ENCODE measurements at places on chromosomes 5 and 9. TPM values are rescaled to one million over a fixed set of nuclear protein-coding genes. Genes with fewer than 3 reads are reported as not detected.

Gene KIF4B
- total RNA-seq = not detected

- no peaks in the 10 kb centered on the region for H3K27me3 ChIP-seq
- H3K4me3 ChIP-seq = peak overlapping the region; percentile 78
- peaks cover 5% of the 10 kb centered on the region for H3K36me3 ChIP-seq
- H3K4me1 ChIP-seq = peaks cover 34% of the 10 kb centered on the region
- peak overlapping the region; percentile 77 for H3K27ac ChIP-seq
These were observed 12.0 kb downstream of the PBX3 start for GRCh38 chr9:125758986-125759763.

DNA sequence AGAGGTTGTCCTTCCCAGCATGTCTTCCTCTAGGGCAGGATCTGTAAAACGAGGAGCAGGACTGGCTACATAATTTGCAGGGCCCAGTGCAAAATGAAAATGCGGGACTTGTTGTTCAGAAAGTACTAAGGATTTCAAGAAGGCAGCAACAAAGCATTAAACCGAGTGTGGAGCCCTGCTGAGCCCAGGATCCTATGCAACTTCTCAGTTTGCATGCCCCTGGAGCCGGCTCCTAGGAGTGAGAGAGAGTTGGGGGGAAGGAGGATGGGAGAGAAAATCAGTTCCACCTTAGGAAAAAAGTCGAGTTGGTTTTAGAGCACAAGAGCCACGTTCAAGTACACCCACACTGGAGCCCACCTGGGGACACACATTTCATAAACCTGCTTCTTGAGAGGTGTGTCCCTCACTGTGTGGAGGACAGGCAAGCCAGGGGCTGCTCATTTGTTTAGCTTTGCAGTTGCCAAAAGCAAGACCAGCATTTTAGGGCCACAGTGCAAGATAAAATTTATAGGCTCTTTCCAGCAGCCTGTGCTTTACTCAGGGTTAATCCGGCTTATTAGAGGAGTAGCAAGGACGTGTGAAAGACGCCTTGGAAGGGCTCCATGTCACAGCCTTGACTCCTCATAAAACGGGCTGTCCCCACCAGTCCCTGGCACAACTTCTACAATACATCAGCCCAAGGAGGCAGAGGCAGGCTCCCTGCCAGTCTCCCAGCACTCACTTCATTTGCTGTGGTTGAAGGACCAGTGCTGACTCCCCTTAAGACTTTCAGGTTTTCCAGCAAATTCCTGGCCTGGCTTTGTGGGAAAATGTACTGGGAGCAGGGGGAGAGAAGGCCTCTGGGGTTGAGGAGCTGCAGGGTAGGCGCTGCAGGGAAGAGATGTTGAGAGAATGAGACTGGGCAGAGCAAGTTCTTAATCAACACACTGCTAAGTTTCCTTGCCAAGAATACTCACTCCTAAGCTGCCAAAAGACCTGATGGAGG is 159.7 kb upstream of the SEMA6A start:
- H3K27ac ChIP-seq = no peak overlapping the region
- H3K4me3 ChIP-seq = no peak overlapping the region
- no peaks in the 10 kb centered on the region for H3K36me3 ChIP-seq
- no peaks in the 10 kb centered on the region for H3K4me1 ChIP-seq
- H3K27me3 ChIP-seq = peaks cover 3% of the 10 kb centered on the region
- DNase-seq = no peak

GRCh38 chr9:94912700-94913249 is 186.3 kb downstream of the AOPEP start:
- H3K4me3 ChIP-seq = no peak overlapping the region
- peaks cover 2% of the 10 kb centered on the region for H3K4me1 ChIP-seq
- no peak overlapping the region for H3K27ac ChIP-seq
- H3K36me3 ChIP-seq = no peaks in the 10 kb centered on the region
- no peaks in the 10 kb centered on the region for H3K27me3 ChIP-seq

GRCh38 chr5:69032009-69032408 is 61.8 kb upstream of the SLC30A5 start:
- no peak overlapping the region for H3K27ac ChIP-seq
- H3K36me3 ChIP-seq = no peaks in the 10 kb centered on the region
- H3K4me3 ChIP-seq = no peak overlapping the region
- peaks cover 3% of the 10 kb centered on the region for H3K4me1 ChIP-seq
- H3K27me3 ChIP-seq = peaks cover 13% of the 10 kb centered on the region

Gene MED27
- 18.8 TPM for total RNA-seq

DNA sequence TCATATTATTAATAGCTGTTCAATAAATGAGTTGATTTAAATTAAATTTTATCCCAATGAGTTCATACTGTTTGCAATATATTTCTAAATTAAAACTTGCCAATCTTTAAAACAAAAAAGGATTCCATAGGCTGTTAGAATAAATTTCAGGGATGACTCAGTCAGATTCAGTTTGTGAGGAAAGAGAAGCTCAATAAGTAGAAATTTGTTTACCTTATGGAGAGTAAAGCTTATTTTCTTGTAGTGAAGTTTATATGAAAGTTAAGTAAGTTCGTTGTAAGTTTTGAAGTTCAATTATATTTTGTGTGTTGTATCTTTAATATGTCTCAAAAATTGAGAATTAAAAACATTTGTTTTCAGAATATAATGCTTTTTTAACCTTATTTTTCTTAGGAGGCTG is 29.0 kb downstream of the GPBP1 start:
- no peaks in the 10 kb centered on the region for H3K27me3 ChIP-seq
- peaks cover 80% of the 10 kb centered on the region for H3K4me1 ChIP-seq
- peaks cover 42% of the 10 kb centered on the region for H3K36me3 ChIP-seq

Gene HDAC3
- total RNA-seq = 101 TPM

Gene LOX
- not detected for total RNA-seq
